ENCODE measurements at places on chromosomes 12 and 14.

DNA sequence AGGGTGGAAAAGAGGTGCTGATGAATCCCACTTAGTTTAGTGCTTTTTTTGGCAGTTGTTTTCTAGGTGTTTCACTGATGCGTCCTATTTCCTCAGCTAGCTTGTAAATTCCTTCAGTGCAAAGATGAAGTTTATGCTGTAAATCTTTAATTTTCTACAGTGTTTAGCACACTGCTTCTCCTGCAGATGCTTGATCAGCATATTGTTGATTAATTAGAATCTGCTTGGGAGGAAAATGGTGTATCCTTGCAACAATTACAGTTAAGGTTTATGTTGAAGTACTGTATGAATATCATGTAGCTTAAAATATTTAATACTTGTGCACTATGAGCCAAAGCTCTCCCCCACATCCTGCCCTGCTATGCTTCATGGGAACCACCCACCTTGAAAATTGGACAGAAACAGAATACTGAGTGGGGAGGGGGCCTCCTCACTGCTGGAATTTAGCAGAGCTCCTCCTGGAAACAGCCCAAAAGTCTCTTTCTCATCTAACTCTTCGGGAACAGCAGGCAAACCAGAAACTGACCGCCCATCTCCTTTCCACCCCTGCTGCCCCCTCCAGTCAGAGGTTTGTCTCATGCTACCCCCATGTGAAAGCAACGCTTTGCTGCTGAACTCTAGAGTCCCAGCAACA, 20.3 kb upstream of the DHRS4 start:
- DNase-seq = no peak

DNA sequence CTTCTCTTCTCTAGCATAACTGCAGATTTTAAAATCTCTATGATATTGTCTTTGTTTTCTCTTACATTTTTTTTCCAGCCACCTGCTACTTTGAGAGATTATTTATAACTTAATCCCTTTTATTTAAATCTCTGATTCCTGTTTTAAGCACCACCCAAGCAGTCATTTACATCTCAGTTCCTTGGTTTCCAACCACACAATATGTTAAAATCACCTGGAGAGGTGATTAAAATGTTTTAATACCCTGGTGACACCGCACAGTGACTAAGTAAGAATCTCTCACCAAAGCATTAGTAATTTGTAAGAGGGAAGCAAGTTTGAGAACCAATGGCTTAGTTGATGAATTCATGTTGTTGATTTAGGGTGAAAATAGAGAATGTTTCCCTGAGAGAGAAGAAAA, 849.8 kb downstream of the TMTC2 start:
- DNase-seq = no peak

GRCh38 chr12:20807192-20808080, 3.1 kb upstream of the SLCO1B3 start:
- no peak for DNase-seq

GRCh38 chr14:79318371-79318770, 892.9 kb downstream of the DIO2 start:
- DNase-seq = no peak

DNA sequence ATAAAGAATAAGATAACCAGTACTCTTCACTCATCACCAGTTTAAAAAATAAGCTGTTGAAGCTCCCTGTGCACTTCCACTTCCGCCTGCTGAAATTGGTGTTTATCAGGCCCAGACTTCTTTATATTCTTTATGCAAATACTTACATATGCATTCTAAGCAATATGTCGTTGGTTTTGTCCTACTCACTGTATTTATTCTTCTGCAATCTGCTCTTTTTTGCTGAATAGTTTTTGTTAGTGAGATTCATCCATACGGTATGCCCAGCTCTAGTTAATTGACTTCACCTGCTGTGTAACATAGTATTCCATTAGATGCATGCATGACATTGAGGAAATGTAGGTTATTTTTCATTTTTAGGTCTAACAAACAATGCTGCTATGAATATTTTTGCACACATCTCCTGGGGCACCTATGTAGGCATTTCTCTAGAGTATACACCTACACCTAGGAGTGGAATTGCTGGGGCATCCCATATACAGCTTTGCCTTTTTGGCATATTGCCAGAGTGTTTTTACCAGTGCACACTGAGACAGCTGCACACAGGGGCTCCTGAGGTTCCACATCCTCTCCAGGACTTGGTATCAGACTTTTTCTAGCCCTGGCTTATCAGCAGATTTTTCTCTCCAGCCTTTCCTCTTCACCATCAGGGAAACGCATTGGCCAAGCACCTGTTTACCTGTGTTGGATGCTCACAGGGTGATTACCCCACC, 1.0 kb upstream of the NRIP2 start:
- no peak for DNase-seq

- no peak for DNase-seq
Observed at GRCh38 chr12:97754306-97754705, 291.7 kb downstream of the RMST start.

DNA sequence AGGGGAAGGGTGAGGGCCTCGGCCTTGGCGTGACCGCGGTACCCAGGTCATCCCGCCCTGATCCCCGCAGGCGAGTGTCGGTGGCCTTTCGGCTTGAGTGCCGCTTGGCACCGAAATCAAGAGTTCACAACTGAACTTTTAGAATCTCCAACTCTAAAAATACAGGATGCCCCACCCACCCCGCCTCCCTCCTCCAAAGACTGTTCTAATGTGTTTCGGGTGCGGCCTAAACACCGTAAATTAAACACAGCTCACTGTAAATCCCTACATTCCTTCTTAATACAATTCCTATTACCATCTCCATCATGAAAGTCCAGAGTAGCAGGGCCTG, 11.4 kb downstream of the SCNN1A start:
- DNase-seq = no peak

DNA sequence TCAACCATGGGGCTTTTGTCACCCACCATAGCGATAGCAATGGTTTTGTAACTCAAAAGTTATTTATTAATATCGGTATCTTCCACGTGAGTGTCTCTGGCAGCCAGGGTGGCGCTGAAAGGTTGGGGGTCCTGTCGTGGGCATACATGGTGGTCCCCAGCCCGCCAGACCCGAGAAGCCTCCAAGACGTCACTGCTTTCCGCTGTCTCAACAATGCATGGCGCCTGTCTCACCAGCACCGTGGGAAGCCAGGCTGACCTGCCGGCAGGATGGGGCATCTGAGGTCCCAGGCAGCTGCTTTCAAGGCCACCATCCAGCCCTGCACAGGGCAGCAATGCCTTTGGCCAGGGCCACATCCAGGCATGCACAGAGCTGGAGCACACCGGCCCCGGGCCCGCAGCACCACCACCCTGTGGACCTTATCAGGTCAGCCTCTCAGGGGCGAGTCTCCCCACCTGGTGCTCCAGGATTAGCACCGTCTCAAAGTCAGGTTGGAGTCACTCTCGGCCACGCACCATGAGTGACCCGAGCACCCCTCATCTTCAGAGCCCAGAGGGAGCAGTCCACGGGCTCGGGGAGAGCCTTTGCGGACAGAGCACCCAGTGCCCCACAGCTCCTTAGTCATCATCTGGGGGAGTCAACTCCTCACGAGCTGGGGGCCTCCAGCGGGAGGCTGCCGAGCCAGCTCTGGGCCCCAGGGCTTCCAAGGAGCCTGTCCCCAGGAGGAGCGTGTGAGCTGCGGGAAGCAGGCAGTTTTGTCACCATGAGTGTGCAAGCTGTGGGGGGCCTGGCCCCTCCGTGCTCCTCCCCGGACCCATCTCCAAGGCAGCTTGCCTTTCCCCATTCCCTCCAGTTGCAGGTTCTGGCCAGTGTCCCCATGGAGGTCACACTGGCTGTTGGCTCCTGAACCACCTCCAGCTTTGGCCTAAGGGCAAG, 14.6 kb upstream of the C14orf180 start:
- no peak for DNase-seq

DNA sequence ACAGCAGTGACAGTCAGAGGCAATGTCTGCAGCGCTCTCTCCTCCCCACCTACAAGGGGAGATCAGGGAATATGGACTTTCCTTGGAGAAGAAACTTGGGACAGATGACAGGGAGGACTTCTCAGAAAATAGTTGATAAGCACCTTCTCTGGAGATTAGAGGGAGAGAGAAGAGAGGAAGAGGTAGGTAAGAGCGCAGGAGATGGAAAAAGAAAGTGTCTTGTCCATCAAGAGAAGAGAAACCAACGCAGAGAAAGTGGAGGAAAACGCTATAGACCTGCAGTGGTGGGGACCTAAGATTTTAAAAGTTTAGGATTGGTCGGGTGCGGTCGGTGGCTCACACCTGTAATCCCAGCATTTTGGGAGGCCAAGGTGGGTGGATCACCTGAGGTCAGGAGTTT, 15.5 kb upstream of the SMUG1 start:
- DNase-seq = no peak
